Spinal cord (tissue), 10 donors: ENCODE measurements at places on chromosomes 5 and 9.

GRCh38 chr9:120931231-120932085 lies 4.9 kb upstream of the TRAF1 start:
- DNase-seq: no peak

- DNase-seq: no peak
These were observed 255.2 kb upstream of the TNC start for GRCh38 chr9:115373000-115373709.

- no peak for DNase-seq
These were observed 24.0 kb downstream of the CDKN2A start for GRCh38 chr9:21969951-21970799.

DNA sequence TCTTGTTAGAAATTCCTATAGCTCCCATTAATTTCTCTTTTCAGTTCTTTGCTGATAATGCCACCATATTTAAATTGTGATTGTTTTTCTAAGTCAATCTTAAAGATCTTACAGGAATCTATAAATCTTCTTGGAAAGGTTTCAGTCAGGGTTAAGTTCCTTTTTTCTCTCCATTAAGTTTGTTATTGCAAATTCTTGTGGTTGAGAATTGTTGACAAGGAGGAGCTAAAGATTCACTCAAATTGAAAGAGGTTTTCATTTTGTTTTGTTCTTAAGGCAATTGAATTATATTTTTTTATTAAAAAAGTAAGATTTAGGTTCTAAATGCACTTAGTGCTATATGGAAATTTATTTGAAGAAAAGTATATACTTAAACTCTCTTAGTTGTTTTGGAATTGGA lies 213.4 kb downstream of the PRR16 start:
- no peak for DNase-seq

GRCh38 chr5:56862909-56863308 lies 46.5 kb upstream of the SETD9 start:
- DNase-seq: no peak

GRCh38 chr9:135901826-135902225 lies 5.5 kb downstream of the CAMSAP1 start:
- DNase-seq: no peak

GRCh38 chr5:107997338-107997980 lies 326.7 kb upstream of the EFNA5 start:
- DNase-seq: no peak

DNA sequence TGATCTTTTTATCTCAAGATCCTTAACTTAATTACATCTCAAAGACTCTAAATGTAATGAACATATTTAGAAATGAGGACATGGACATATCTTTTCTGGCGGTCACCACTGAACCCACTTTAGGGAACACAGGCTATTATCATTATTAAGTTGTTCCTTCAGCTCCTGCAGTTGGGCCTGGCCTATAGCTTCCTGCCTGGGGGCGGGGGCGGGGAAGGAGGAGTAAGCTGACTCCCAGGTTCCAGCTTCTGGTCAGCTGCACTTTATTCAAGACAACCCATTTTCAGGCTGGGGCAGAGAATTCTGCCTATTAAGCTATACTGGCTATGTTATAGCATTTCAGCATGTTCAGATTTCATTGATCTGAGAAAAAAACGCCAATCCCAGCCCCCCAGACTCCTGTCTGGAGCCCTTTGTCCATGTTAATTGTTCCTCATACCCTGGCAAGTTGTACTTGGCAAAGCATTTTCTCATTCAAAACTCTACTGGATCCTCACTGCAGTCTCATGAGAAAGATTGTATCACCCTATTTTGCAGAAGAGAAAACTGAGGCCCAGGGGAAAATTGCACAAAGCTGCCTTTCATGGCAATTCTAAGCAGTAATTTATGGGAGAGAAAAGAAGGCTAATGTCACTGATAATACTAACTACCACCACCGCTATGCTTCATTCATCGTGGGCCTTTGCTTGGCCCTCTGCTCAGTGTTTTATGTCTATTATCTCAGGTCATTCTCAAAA lies 25.1 kb downstream of the COL15A1 start:
- no peak for DNase-seq

DNA sequence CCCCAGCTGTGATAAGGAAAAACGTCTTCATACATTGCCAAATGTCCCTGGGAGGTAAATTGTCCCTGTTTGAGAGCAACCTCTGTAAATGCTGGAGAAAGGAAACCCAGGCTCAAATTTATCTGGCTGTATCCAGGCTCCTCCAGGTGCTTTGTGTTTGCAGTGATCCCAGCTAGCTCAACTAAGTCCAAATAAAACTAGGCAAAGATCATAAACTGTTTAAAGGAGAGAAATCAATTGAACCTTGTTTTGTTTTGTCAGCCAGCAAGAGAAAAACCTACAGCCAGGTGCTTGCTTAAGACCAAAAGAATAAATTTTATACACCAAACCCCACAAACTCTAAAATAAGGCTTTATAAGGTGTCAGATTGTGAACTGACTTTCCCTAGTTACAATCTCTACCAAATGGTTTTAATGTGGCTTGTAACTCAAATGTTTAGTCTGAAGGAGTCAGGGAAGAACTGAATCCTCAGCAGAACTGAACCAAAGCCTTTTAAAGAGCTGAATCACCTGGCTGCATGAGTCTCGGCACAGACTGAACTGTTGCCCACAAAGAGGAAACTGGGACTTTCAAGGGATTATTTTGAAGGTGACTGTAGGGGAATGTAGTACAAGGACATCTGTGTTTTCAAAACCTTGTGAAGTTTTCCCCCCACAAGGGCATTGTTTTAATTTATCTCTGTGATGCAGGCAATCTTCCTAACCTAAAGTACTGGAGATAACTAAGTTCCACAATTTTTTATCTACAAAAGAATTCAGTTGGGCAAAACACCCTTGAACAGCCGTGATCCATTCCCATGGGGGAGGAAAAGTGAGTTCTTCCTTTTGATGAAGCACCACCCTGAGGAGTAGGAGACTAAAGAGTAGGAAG lies 201.7 kb upstream of the TARS1 start:
- no peak for DNase-seq

DNA sequence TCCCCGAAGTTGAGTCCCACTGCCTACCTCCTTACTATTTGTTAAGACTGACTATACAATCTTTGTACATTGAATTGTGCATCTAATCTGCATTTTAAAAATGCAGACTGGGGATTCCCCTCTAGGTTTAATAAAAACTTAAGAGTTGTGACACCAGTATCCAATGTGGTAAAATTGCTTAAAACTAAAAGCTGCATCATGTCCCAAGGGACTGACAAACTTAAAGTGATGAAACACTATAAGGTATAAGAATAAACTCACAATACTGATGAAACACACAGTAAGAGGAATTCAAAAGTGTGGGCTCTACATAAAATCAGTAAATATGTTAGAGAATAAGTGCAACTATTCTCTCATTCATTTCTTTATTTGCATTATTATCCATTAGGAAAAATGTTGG lies 1905.1 kb downstream of the MAT2B start:
- DNase-seq: no peak
